Activated CD4-positive, alpha-beta memory T cell treated with anti-CD3 and anti-CD28 coated beads for 36 hours (primary cell): ENCODE measurements at places on chromosomes 16 and 17. TPM values are rescaled to one million over a fixed set of nuclear protein-coding genes. Genes with fewer than 3 reads are reported as not detected.

The TERB1 gene
- not detected for total RNA-seq

The CD300H gene
- total RNA-seq: not detected

DNA sequence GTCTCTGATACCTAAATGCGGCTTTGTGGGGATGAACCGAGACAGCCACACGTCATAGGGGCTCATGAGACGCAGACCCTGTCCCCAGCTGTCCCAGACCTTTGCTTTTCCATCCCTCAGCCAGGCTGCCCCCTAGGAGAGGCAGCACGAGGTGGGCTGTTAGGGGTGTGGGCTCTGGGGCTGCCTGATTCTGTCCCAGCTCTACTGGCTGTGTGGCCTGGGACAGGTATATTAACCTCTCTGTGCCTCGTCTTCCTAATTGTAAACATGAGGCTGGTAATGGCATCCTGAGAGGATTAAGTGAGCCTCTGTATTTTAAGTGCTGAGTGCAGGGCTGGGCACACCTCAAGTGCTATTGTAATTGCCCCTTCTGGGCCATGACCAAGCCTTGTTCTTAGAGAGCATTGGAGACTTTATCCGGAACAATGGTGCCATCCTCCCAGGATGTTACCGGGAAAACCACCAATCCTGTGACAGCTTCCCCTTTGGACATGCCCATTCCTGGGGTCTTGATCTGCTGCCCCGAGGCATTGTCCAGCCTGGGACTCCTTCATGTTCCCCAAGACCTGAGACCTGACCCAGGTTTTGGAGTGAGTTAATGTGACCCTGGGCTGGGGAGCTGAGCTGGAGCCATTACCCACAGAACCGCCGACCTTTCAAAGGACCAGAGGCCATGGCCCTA lies 5.1 kb downstream of the ADGRG1 start:
- no peak for DNase-seq

- no peak for DNase-seq
Measured at GRCh38 chr16:58085171-58085570, 44.0 kb downstream of the CFAP20 start.

DNA sequence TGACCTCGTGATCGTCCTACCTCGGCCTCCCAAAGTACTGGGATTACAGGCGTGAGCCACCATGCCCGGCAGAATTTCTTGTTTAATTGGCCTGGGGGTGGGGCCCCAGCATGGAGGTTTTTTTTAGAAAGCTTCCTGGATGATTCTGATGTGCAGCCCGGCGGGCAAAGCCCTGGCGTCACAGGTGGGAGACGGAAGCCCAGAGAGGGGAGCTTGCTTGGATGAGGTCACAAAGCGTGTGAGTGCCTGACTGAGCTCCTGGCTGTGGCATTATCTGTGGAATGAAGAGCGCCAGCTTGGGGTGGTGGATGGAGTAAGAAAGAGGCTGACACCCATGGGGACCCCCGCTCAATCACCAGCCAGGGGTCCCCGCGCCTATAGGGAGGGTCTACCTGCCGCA lies 4.1 kb downstream of the VASN start:
- DNase-seq: no peak
